Effector memory CD4-positive, alpha-beta T cell (primary cell): ENCODE measurements at places on chromosomes 12 and 14.

DNA sequence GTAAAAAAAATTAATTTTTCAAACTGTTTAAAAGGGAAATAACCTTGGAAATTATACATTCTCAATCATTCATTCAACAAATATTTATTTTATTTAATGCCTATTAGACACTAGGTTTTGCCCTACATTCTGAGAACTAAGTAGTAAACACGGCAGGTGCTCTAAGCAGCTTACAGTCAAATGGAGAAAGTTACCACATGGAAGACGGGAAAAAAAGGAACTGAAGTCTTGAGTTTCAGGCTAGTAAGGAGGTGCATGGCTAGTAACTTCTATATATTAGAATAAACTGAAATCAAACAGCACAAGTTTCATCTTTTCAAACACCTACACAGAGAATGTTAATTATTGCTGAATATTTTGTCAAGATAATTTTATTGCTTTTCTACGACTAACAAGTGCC lies 52.9 kb downstream of the C12orf42 start:
- H3K27ac ChIP-seq = no peak overlapping the region
- no peak overlapping the region for H3K4me3 ChIP-seq
- H3K36me3 ChIP-seq = no peaks in the 10 kb centered on the region
- no peaks in the 10 kb centered on the region for H3K4me1 ChIP-seq

GRCh38 chr12:51345681-51346080 lies 798 bp downstream of the CELA1 start:
- H3K4me3 ChIP-seq = no peak overlapping the region
- no peaks in the 10 kb centered on the region for H3K36me3 ChIP-seq
- H3K4me1 ChIP-seq = peaks cover 5% of the 10 kb centered on the region
- no peaks in the 10 kb centered on the region for H3K27me3 ChIP-seq

GRCh38 chr14:61491876-61492434 lies 170.6 kb downstream of the PRKCH start:
- peak overlapping the region; percentile 16 for H3K27ac ChIP-seq
- no peak for DNase-seq
- H3K4me1 ChIP-seq = peaks cover 8% of the 10 kb centered on the region
- no peak overlapping the region for H3K4me3 ChIP-seq
- H3K27me3 ChIP-seq = no peaks in the 10 kb centered on the region

GRCh38 chr12:117228239-117228638 lies 38.0 kb upstream of the FBXO21 start:
- H3K27me3 ChIP-seq = no peaks in the 10 kb centered on the region
- H3K36me3 ChIP-seq = no peaks in the 10 kb centered on the region
- H3K4me1 ChIP-seq = no peaks in the 10 kb centered on the region
- no peak overlapping the region for H3K4me3 ChIP-seq
- no peak overlapping the region for H3K27ac ChIP-seq

GRCh38 chr12:30835216-30835615 lies 80.5 kb upstream of the CAPRIN2 start:
- H3K4me1 ChIP-seq = no peaks in the 10 kb centered on the region
- H3K36me3 ChIP-seq = no peaks in the 10 kb centered on the region
- H3K27me3 ChIP-seq = no peaks in the 10 kb centered on the region
- no peak overlapping the region for H3K4me3 ChIP-seq

- no peak for DNase-seq
- H3K27me3 ChIP-seq = no peaks in the 10 kb centered on the region
- H3K4me3 ChIP-seq = no peak overlapping the region
- no peak overlapping the region for H3K27ac ChIP-seq
- H3K4me1 ChIP-seq = no peaks in the 10 kb centered on the region
- H3K36me3 ChIP-seq = no peaks in the 10 kb centered on the region
Observed at GRCh38 chr12:90262251-90262650, 553.6 kb upstream of the ATP2B1 start.

- peak overlapping the region; percentile 75 for H3K4me3 ChIP-seq
- peak overlapping the region; percentile 39 for H3K27ac ChIP-seq
- peaks cover 18% of the 10 kb centered on the region for H3K4me1 ChIP-seq
- DNase-seq = peak; percentile 7
Observed at GRCh38 chr12:49827401-49828099, 663 bp downstream of the NCKAP5L start.

- H3K4me3 ChIP-seq = no peak overlapping the region
- no peak overlapping the region for H3K27ac ChIP-seq
- no peaks in the 10 kb centered on the region for H3K27me3 ChIP-seq
Observed at GRCh38 chr12:20450591-20451180, 82.3 kb downstream of the PDE3A start.

DNA sequence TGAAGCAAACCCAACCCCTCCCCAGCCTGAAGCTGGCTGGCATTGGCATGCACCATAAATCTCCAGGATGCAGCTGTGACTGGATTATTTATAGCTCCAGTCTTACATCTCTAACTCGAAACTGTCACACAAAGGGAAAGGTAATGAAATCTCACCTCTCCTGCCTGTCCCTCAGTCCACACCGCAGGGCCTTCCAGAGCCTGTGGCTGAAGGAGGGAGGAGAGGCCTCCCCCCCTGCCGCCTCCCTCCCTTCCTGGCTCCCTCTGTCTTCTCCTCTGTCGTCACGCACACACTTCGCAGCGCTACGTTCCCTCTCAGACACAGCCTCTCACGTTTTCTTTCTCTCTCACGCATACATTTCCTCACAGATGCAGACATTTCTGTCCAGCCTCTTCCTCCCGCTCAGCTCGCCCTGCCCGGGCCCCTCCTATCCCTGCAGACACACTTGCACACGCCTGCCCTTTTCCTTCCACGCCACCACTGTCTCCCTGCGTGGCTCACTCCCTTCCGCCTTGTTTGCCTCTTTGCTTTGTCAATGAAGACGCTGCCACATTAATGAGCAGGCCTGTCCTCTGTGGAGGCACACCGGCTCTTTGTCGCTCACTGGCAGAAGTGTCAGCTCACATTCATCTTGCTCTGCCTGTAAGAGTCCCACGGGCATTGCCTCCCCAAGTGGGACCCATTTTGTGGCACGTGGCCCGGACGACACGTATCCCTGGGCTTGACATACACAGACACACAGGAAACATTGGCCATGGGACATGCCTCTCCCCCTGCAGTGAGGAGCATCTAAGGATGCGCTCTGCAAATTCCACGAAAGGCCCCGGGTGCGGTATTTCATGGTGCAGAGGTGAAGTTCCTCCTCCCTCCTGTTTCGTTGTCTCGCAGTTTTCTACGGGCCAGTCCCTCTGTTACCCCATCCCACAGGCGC lies 27.9 kb downstream of the IRF2BPL start:
- H3K27ac ChIP-seq = no peak overlapping the region
- no peaks in the 10 kb centered on the region for H3K36me3 ChIP-seq
- no peaks in the 10 kb centered on the region for H3K4me1 ChIP-seq

GRCh38 chr14:105486974-105487448 lies 325 bp downstream of the CRIP1 start:
- peaks cover 75% of the 10 kb centered on the region for H3K4me1 ChIP-seq
- H3K27me3 ChIP-seq = no peaks in the 10 kb centered on the region
- peak overlapping the region; percentile 71 for H3K4me3 ChIP-seq
- DNase-seq = peak; percentile 58

GRCh38 chr14:99192028-99192621 lies 79.9 kb downstream of the BCL11B start:
- H3K4me1 ChIP-seq = peaks cover 88% of the 10 kb centered on the region
- H3K4me3 ChIP-seq = peak overlapping the region; percentile 40
- H3K36me3 ChIP-seq = peaks cover 8% of the 10 kb centered on the region
- DNase-seq = no peak
- H3K27ac ChIP-seq = peak overlapping the region; percentile 88
- H3K27me3 ChIP-seq = no peaks in the 10 kb centered on the region

DNA sequence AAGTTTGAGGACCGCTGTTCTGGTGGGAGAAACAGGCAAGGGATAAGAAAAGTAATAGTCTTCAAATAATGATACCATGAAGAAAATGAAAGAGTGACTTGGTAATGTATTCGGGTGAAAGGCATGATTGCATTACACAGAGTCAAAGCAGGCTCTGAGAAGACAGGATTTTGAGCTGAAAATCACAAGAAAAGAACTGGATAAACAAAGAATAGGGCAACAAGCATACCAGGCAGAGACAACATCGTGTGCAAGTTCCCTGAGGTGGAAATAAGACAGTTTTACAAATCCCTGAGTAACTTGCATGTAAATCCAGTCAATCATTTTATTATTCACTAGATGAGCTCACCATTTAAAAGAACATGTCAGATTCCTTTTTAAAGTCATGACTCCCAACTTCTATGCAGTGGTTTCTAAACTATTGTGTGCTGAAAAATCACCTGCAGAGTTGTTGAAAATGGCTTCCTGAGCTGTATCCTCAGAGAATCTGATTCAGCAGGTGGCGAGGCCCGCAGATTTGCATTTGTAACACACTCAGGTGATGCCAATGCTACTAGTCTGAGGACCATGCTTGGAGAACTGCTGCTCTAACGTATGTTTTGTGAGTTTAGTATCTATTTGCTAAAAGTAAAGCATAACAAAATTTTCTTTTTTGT lies 133.0 kb upstream of the ABCD2 start:
- no peak overlapping the region for H3K27ac ChIP-seq
- no peaks in the 10 kb centered on the region for H3K4me1 ChIP-seq
- no peak overlapping the region for H3K4me3 ChIP-seq
- DNase-seq = no peak
- H3K36me3 ChIP-seq = no peaks in the 10 kb centered on the region

DNA sequence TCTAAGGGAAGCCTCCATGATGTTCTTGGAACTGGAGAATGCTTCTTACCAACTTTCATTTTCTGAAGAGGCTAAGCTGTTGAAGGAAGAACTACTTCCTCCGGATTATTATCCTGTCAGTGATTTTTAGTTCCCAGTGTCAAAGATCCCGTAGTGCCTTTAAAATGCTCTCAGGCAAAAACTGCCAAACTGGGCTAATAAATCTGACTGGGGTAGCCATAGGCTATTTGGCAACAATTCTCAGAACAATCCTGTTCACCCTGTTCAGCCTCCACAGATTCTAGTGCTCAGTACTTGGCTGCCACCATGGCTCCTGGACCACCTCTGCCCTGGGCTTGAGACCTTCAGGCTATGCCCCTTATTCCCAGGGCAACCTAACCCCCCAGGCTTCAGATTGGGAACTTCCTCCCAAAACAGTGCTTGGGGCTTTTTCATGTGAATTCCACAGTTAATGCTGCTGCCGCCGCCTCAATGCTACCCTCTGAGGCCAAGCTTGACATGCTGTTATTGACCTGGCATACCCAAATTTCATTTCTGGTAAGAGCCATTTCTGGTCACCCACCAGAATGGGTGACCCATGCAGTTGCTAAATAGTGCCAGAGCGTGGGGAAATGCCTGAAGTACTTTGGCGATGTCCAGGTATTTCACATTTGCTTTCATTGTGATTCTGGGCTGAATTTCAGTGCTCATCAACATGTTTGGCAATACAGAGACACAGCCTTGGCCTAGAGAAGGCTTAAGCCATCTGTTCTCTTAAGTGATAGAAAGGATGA lies 110.0 kb upstream of the ARHGAP5 start:
- no peak for DNase-seq
- no peaks in the 10 kb centered on the region for H3K27me3 ChIP-seq
- no peak overlapping the region for H3K27ac ChIP-seq

- H3K4me3 ChIP-seq = no peak overlapping the region
- DNase-seq = no peak
- H3K27me3 ChIP-seq = no peaks in the 10 kb centered on the region
- no peaks in the 10 kb centered on the region for H3K4me1 ChIP-seq
Observed at GRCh38 chr12:80200414-80200813, 101.1 kb downstream of the OTOGL start.

- no peak overlapping the region for H3K27ac ChIP-seq
- no peak overlapping the region for H3K4me3 ChIP-seq
- DNase-seq = no peak
- H3K4me1 ChIP-seq = no peaks in the 10 kb centered on the region
- no peaks in the 10 kb centered on the region for H3K36me3 ChIP-seq
- H3K27me3 ChIP-seq = no peaks in the 10 kb centered on the region
Observed at GRCh38 chr12:24255920-24256665, 306.6 kb upstream of the SOX5 start.

- H3K27me3 ChIP-seq = no peaks in the 10 kb centered on the region
- peaks cover 43% of the 10 kb centered on the region for H3K36me3 ChIP-seq
- H3K4me1 ChIP-seq = peaks cover 20% of the 10 kb centered on the region
- peak within 1 kb of the TSS; percentile 96 for H3K4me3 ChIP-seq
- peak; percentile 70 for DNase-seq
- peak within 1 kb of the TSS; percentile 76 for H3K27ac ChIP-seq
Observed at GRCh38 chr14:77707724-77708408, at the start of the genes ALKBH1 and SLIRP. ALKBH1 (minus strand) TSS chr14:77708023; CDS start chr14:77708004, 19 bp downstream. SLIRP (plus strand) TSS chr14:77708103; CDS start chr14:77708112, 9 bp downstream.

DNA sequence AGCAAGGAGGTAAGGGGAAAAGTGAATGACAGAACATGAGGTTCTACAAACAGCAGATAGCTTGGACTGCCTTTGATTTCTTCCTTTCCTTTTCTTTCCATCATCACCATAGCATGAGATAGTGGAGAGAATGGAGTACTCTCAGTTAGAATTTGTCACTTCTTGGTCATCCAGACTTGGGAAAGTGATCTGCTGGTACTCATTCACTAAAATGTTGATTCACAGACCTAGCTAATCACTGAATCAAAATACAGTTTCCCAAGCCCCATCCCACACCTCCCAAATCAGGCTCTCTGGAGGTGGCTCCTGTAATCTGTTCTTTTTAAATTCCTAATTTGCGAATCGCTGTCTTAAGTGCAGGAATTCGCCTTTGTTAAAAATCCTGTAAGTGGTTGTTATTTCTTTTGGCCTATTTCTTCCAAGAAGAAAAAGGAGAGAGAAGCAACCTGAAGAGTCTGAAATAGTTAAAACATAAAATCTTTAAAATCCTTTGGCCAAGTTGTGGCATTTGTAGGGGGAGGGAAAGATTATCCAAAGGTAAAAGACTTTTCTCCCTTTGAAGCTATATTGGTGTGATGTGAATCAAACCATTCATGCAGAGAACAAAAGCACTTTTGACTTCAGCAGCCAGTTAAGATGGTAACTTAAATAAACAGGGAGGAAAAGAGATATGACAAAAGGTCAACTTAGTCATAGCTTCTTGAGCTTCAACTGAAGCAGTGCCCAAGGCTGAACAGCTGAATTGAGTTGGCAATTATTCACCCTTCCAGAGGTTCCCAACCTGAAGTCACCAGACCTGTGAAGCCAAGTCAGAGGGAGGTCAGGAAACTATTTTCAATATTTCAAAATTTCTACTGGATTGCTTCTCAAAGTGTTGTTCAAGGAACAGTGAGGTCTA lies 255.1 kb upstream of the KRR1 start:
- H3K27ac ChIP-seq = no peak overlapping the region
- no peak for DNase-seq
- no peak overlapping the region for H3K4me3 ChIP-seq

DNA sequence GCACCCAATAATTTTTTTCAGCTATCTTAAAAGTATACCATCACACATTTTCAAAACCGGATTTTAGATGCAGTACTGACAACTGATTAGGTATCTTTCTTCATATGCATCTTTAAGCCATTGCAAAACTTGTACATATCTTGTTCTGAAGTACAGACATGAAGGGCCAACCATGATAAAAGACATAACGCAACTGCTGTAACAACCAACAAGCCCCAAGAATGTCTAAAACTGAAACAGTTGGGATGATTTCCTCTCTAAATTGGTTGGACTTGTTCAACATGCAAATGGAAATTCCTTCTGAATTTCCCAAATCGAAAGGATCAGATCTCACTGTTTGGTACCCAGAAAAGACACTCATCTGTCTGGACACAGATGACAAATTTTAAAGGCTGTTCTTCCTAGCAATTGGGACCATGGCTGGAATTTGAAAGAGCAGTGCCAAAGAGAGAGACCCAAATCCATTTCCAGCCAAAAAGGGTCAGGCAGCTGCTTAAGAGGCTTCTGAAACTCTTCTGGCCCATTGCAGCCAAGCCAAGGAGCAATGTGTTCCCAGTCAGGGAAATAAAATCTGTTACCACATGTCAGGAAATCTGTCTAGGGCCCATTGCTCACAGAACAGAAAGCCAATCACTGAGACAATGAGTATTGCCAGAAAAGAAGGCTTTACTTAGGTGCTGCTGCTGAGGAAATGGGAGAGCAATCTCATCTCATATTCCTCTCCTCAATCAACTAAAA lies 1122.4 kb upstream of the USP15 start:
- DNase-seq = no peak
- no peak overlapping the region for H3K4me3 ChIP-seq
- H3K27me3 ChIP-seq = no peaks in the 10 kb centered on the region
